CD4-positive, alpha-beta T cell treated with Interferon alpha-2 for 1 hour (primary cell): ENCODE measurements at places on chromosomes 13 and 19.

GRCh38 chr19:39518458-39518857 lies 3.5 kb downstream of the SELENOV start:
- DNase-seq: no peak

DNA sequence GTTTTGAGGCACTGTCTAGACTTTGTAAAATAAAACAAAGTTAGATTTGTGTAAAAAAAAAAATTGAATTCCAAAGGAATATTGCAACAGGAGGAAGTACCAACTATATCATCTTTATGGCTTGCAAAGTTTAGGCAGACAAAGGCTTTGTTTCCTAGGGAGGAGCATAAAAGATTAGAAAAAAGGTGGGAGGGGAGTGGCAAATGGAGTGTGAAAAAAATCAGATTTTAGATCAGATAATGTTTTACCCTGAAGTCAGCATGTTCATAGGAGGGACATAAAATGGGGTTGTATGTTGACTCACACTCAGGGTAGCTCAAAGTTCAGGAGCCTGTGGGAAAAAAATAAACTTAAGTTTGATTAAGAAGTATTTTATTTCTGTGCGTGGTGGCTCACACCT lies 3.7 kb downstream of the ZNF85 start:
- DNase-seq: no peak

GRCh38 chr19:17243211-17243829 lies 2.4 kb downstream of the NR2F6 start:
- DNase-seq: no peak

DNA sequence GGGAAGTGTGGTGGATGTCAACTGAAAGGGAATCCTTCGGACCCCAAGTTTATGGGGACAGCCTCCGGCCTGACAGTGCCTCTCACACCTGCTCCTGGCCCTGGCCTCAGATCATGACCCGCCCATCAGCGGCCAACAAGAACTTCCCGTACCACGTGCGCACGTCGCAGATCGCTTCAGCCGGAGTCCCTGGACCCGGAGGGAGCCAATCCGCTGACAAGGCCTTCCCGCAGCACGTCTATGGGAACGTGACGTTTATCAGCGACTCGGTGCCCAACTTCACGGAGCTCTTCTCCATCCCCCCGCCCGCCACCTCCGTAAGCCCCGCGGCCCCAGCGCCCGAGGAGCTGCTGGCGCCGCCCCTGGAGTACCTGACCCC lies 2.0 kb upstream of the MEGF8 start:
- DNase-seq: no peak

DNA sequence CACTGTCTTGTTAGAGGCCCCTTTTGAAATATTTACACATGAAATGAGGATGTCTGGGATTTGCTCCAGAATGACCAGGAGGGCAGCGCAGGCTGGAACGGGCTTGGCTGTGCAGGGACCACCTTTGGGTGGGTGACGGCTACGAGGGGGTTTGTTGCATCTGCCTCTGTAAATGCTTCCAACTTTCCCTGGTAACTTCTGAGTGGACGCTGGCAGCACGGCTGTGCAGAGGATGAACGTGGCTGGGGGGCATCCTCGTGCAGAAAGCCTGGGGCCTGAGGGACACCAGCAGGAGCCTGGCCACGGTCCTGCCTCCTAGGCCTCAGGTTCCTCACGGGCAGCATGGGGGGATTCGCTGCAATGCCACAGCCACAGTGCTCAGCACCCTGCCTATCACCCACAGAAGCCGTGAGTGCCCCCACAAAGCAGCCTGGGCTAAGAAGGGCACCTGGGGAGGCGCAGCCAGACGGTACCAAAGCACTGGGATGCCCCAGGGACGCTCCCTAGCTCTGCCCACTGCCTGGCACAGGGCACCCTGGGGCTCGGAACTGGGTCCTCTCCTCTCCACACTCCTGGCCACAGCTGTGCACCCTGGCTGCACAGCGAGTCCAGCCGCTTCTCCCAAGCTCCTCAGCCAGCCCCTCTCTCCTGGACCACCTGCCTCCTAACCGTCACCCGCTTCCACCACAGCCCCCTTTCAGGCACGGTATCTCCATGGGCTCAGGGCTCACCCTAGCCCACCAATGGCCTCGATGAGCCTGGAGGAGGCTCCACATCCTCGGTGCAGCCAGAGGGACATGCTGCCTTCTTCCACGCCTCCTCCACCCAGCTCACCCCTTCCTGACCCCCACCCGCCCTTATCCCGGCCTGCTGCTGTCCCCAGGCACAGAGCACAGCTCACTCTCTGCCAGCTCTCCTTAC lies 44.5 kb downstream of the MLLT1 start:
- DNase-seq: no peak

GRCh38 chr19:395467-395866 lies 13.5 kb downstream of the C2CD4C start:
- DNase-seq: no peak

- no peak for DNase-seq
Measured at GRCh38 chr13:33227927-33228647, 57.5 kb downstream of the STARD13 start.
